Stimulated activated CD8-positive, alpha-beta memory T cell treated with anti-CD3 and anti-CD28 coated beads, Interleukin-15, amount 100 ng/mL, for 4 hours (primary cell): ENCODE measurements at places on chromosomes 3 and 15.

- no peak for DNase-seq
Observed at GRCh38 chr3:156359368-156359767, 195.5 kb downstream of the SSR3 start.

DNA sequence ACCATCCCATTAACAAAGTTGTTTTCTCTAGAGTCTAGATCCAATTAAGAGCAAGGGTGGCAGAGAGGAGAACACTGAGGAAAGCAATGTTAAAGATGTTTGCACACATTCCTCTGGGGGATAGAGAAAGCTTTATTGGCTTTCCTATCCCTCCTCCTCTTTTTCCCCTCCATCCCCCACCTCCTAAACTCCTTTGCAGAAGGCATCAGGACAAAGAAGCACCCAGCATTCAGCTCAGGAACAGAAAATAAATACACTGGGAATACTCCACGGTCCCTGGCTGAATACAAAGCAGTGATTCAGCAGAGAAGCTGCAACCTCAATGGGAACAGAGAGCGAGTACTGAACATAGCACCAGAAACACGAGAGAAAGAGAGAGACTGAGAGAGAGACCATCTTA, 21.9 kb downstream of the LSAMP start:
- DNase-seq = no peak

DNA sequence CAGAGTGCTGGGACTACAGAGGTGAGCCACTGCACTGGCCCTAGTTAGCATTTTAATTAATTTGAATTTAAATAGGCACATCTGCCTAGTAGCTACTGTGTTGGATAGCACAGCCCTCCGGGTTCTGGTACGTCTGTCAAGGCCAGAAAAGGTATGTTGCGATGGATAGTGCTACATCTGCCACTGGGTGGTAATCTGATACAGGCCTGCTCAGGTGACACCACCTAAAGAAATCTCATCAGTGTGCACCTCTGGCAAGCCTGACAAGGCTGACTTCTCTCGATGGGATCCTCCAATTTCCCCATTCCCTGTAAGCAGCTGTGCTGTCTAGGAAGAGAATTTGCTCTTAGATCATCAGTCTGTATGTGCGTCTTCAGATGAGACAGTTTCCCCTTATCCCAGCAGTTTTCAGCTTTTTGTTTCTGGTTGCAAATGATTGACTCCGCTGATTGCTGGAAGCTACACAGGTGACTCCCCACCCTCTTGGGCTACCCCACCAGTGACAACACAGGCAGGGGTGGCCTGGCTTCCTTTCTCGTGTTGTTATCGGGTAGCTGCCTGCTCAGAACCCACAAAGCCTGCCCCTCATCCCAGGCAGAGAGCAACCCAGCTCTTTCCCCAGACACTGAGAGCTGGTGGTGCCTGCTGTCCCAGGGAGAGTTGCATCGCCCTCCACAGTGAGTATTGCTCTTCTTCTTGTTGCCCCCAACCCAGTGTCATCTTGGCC, at the start of gene CCR9:
CCR9 (plus strand) TSS at position 565 of the 727 bp plus-strand sequence. CDS start 8,391 bp downstream, outside the sequence.
- no peak for DNase-seq

DNA sequence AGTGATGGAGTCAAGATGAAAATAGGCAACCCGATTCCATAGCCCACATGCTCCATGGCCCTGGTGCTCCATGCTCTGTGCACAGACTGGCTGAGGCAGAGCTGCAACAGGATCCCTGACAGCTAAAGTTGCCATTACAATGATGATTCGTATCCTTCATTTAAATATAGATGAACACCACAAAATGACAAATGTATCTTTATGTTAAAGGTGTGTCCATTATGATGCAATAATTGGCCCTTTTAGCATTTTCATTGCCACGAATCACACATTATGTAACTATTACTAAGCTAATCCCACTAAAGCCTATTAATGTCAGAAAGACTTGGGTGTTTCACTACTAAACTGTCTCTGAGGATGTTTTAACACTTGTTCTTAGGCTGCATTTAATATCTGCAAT, 270.2 kb upstream of the THBS1 start:
- no peak for DNase-seq

- DNase-seq = no peak
Observed at GRCh38 chr3:81492040-81492439, 269.4 kb downstream of the GBE1 start.

- no peak for DNase-seq
Observed at GRCh38 chr3:38421679-38422336, 31.9 kb upstream of the ACVR2B start.

GRCh38 chr3:49296781-49297411, 19.9 kb upstream of the C3orf62 start:
- DNase-seq = no peak

DNA sequence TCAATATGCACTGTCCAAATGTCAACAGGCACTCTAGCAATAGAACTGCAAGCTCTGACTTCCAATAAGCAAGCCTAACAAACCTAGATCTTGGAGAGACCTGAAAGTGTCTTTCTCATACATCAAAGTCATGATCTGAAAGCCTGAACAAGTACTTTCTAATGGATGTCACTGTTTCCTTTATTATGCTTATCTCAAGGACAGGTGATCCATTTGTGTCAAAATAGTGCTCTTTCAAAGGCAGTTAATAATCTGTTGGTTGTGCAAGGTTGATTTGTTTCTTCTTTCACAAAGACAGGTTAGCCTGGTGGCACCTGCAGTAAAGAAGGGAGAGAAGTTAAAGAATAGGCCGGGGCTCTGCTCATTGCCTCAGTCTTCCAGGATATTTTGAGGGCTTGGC, 146.8 kb downstream of the EPHB1 start:
- no peak for DNase-seq

DNA sequence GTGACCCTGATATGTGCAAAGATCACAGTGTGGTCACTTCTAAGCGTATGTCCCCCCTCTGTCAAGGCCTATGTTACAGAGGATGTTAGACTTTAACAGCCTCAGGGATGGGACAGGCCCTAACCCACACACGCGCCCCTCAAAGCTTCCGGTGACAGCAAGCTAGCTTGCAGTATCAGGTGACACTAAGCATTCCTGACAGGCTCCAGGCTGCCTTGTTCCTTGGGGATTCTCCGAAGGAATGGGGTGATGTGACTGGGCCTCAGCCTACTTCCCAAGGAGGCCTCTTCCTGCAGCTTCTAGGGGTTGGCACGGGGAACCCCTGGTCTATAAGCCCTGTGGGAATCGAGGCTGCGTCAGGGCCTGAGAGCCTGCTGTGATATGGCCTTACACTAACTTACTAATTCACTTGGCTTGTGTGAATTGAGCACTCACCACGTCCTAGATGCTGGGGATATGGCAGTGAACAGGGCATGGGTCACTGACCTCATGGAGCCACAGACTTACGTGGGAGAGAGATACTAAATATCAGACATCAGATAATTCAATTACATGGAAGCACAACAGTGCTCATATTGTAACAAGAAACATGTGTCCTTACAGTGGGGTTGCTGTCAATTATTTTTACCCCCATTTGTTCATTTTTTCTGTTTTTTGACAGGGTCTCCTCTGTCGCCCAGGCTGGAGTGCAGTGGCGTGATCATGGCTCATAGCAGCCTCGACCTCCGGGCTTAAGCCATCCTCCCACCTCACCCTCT, 11.4 kb upstream of the SPTBN5 start:
- DNase-seq = no peak

DNA sequence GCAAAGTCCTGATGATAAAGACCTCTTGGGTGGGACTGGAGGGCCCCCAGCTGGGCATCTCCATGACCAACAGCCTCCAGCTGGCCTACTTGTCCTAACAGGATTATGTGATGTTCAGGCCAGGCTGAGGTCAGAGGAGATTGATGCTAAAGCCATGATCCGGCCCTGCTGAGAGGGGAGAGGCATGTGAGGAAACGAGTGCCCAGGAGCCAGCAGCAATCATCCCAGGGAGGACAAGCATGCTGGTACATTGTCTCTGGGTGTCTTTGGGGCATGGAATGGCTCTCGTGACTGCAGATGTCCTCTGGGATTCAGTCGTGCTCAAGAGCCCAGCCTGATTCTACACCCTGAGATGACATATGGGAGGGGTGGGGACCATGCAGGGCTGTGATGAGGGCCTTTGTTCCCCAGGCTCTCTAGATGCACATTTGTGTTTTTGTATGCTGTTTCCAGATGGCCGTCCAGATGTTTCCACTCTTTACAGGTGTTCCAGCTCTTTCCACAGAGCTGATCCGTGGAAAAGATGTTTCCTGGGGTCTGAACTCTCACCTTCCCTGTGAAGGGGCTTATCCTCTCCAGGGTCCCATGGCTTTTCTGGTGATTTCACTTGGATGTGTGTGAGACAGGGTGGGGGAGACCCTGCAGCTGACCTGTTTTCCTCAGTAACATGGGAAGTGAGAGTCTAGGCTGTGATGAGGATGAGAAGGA, 20.2 kb downstream of the SLC24A1 start:
- DNase-seq = no peak

DNA sequence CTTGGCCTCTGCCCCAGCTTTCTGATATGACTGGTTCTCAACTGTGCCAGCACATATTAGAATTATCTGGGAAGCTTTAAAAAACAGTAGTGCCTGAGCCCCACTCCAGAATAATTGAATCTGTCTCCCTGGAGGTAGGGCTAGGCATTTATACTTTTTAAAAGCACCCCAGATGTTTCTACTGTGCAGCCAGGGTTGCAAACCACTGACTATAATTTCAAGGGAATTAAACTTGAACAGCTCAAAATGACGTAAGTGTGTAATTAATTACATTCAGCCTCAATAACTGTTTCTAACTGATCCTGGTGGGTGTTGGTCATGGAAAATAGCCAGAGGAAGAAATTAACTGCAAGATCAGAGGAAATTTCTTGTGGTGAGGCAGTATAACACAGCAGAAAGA, 4.4 kb upstream of the IRAK2 start:
- no peak for DNase-seq

DNA sequence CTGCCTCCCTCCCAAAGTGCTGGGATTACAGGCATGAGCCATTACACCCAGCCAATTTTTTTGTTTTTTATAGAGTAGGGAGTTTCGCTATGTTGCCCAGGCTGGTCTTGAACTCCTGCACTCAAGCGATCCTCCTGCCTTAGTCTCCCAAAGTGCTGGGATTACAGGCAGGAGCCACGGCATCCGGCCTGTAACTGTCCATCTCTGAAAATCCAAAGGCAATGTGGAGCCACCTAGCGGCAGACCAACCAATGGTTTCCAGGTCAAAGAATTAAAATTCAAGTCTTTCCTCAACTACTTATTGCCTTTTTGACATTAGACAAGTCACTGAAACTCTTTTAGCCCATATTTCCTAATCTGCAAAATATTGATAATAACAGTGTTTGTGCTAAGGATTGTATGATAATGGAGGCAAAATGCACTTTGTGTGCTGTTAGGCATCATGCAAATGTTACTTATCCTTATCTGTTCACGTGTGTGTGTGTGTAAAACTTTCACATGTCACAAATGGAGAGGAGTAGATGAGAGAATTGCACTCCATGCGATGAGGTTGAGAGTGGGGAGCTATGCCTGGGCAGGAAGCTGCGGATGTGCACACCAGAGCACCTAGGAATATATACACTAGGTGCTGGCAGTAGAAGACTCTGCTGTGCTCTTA, 48.7 kb downstream of the COL8A1 start:
- DNase-seq = no peak

DNA sequence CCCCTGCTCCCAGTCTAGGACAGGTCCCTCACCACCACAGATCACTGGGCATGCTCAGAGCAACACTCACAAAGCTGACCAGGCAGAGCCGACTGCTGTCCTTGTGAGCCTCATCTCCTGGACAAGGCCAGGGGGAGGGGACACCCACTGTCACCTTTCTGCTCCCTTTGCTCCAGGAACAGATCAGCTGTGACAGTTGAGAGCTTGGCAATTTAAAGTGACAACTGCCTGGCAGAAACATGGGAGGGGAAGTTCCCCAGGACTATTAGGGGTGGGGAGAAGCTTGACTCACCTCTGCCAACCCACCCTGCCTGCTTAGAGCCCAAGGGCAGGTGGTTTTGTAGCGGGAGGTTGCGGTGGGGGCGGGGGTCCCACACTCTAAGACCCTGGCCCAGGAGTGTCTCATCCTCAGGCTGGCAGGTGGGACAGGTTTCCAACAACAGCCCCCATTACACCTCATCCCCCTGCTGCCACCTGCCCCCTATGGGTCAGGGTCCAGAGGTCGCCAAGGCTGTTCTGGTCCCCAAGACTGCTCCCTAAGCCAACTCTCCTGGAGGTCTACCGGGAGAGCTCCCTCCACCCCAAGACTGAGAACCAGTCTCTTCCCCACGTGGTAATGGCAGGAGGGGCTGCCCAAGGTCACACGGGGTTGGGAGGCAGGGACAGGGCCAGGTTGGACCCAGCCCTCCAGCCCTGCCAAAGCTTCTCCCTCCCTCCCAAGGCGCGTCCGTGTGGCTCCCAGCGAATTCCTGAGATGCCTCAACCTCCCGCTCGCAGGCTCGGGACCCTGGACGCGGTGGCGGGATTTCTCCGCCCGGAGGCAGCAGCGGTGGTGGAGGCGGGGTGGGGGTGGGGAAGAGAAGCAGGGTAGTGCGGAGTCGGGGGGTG, 80.4 kb downstream of the IQSEC1 start:
- no peak for DNase-seq

- no peak for DNase-seq
Observed at GRCh38 chr3:31086148-31086547, 191.7 kb upstream of the GADL1 start.

DNA sequence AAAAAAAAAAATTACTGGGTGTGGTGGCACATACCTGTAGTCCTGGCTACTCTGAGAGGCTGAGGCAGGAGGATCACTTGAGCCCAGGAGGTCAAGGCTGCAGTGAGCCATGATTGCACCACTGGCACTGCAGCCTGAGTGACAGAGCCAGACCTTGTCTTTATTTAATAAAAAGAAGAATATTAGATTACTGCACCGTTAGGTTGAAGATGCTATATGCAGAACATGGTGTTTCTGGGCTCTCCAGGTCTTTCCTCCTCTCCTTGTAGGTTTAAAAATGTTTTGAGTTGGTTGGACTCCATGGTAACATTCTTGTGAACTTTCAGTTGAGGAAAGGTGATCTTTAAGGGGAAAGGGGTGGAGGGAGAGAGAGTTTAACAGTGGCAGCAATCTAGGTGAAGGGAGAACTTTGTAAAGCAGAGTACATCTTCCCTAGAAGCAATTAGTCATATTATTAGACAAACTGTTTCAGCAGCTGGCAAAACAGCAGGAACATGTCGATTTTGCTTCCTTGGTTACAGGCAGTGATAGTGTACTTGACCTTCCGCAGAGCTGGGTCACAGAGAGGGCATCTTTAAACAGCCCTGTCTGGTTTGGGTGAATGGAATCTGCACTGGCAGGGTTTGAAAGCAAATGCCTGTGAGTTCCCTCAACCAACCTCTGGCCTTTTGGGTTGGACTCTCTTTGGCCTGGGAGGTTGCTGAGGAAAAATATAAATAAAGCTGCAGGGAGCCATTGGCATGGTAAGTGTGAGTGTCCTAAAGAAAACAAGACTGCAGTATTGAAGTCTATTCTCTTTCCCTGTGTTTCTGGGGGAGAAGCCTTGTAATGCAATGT, 42.8 kb downstream of the NR2C2 start:
- DNase-seq = no peak

GRCh38 chr3:149374793-149375500, 2.5 kb downstream of the TM4SF1 start:
- no peak for DNase-seq

DNA sequence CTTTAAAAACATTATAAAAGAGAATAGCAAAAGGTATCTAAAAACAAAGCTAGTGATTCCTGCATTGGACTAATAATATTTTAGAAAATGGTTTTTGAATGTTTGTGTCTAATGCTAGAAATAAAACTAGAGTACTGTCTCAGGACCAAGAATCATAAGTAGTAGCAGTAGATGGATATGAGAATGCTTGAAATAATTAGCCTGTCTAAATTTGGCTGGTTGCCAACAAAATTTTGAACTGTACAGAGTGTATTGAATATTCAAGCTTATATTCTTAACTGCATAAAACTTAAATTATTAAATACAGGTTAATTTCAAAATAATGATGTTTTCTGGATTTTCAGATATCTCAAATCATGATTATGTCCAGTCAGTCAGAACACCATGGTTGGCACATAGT, 14.0 kb downstream of the ABHD5 start:
- DNase-seq = no peak
